ENCODE measurements at places on chromosomes 3 and 15.

DNA sequence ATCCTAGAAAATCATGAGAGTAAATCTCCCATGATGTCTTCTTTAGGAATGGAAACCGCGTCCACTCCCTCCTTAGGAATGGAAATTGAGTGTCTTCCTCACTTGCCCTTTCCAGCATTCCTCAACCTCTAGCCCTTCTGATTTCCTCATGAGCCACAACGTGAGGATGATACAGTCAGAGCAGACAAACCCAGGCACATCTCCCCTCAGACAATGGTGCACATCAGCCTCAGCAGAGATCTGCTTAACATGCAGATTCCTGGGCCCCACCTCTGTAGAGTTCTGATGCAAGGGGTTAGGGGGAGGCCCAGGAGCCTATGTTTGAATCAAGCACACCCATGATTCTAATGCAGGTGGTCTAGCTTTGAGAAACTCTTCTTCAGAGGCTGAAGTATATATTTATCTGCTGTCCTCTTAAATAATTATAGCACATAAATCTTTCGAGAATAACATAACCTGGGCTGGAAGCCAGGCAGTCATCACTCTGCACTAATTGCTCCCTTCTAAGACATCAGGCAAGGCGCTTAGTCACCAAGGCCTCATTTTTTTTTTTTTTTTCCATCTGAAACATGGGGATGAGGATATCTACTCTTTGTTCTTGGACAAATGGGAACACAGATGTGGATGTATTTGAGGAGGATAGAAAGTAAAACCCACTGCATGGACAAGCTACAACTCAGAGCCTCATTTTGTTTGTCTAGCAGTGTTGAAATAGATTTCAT, 81.7 kb downstream of the PRICKLE2 start:
- no peaks in the 10 kb centered on the region for H3K27me3 ChIP-seq
- DNase-seq = no peak
- H3K4me3 ChIP-seq = no peak overlapping the region
- no peaks in the 10 kb centered on the region for H3K4me1 ChIP-seq

DNA sequence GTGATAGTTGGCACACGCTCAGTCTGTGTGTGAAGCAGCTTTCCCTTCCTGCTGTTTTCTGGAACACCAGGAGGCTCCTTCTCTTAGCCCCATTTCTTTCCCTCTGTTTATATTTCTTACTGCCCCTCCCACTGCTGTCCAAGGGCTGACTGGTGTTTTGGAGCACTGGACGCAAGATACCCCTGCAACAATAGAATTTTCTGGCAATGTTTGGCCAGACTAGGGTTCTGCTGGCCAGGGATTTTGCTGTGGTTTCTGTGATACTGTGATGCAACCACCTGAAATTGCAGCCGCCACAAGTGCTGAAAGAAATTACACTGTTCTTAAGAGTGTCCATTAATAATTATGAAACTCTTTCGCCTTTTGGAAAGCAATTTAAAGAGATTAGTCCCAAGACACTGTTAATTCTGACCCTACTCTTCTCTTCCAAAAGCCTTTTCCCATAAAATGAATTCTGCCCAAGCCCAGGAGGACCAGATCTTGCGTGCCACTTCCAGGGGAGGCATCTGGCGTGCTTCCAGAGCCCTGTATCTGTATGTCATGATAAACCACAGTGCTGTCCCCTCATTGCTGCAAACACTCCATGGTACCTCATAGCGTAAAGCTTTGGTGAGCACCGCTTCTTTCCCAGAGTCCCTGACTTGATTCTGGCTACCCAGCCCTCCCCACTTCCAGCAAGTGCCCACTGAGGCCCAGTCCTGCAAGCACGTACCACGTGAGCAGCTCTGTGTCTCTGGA, 159.4 kb upstream of the CHRM5 start:
- no peak overlapping the region for H3K27ac ChIP-seq
- no peaks in the 10 kb centered on the region for H3K27me3 ChIP-seq
- H3K4me3 ChIP-seq = no peak overlapping the region
- H3K36me3 ChIP-seq = no peaks in the 10 kb centered on the region

GRCh38 chr3:150985711-150986110, 13.2 kb upstream of the CLRN1 start:
- no peak for DNase-seq
- no peak overlapping the region for H3K4me3 ChIP-seq
- no peaks in the 10 kb centered on the region for H3K4me1 ChIP-seq
- H3K36me3 ChIP-seq = no peaks in the 10 kb centered on the region

DNA sequence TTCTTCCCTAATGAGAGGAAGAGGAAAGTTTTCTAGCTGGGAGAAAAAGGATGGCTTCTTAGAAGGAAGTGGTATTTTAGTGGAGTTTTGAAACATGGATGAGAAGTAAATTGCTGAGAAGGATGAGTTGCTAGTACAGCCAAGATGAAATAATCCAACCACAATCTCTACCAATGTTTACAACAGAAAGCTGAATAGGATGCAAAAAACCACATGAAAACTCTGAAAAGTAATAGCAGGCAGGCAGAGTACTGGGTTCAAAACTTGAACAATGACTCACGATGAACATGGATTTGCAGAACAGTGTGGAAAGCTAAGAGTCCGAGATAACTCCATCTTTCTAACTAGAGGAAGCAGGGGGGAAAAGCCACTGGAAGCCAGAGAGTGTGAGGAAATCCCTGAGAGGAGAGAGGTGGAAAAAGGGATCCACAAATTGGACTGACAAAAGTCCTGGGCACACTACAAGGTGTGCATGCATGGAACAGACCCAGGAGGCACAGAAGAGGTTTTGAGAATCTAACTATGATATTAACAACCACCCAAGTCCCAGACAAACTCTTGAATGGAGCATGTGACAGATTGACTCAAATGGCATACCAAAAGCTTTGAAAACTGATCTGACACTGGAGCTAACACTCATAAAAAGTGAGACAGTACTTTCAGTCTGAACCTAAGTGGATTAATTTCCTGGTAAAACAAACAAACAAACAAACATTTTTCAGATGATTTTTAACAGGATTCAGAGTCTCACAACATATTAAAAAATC, 76.7 kb downstream of the ST6GAL1 start:
- no peak overlapping the region for H3K4me3 ChIP-seq
- no peak overlapping the region for H3K27ac ChIP-seq
- no peaks in the 10 kb centered on the region for H3K36me3 ChIP-seq
- no peaks in the 10 kb centered on the region for H3K27me3 ChIP-seq
- DNase-seq = no peak
- H3K4me1 ChIP-seq = no peaks in the 10 kb centered on the region

All from kidney (tissue), 22 donors.